A549 treated with Hydrocortisone at 1 μM for 4 hours (cell line): ENCODE measurements at places on chromosomes 5 and 9. TPM values are rescaled to one million over a fixed set of nuclear protein-coding genes. Genes with fewer than 3 reads are reported as not detected.

Gene EFNA5
- 18.1 to 23.1 TPM (median 20.5 TPM) in 5 replicates for total RNA-seq

Gene PGM5
- total RNA-seq = 0.03 TPM in 1 of 5 replicates, not detected in the others

Gene SLC6A18
- total RNA-seq = not detected in 5 replicates

Gene IFNA21
- total RNA-seq = not detected in 5 replicates

Gene LCN9
- total RNA-seq = 0.13 to 0.16 TPM in 2 of 5 replicates, not detected in the others
